ENCODE measurements at places on chromosomes 2 and 18.

- DNase-seq, result no peak
These were observed 64.7 kb upstream of the TLK1 start for GRCh38 chr2:171225302-171225980.

- DNase-seq, result no peak
These were observed 7.2 kb upstream of the CD226 start for GRCh38 chr18:69954719-69955480.

- DNase-seq, result no peak
These were observed 92.3 kb downstream of the STK39 start for GRCh38 chr2:168155046-168155445.

DNA sequence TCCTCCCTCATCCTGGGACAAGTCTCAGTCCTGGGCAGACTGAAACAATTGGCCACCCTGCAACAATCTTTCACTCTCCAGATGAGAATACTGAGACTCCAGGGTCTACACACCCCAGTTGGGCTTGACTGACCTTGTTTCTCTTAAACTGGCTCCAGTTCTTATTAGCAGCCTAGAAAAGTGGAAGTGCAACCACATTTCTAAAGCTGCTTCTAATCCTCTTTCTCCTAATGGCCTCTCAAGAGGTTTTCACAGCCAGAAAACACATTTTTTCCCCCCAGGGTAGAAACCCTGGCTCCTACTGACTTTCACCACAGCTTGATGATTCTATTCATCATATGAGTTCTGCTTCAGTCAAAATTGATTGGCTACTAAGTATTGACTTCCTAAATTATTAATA, 45.8 kb downstream of the SLC4A5 start:
- DNase-seq, result no peak

GRCh38 chr18:13494871-13495445, 231.4 kb downstream of the FAM210A start:
- DNase-seq, result no peak

DNA sequence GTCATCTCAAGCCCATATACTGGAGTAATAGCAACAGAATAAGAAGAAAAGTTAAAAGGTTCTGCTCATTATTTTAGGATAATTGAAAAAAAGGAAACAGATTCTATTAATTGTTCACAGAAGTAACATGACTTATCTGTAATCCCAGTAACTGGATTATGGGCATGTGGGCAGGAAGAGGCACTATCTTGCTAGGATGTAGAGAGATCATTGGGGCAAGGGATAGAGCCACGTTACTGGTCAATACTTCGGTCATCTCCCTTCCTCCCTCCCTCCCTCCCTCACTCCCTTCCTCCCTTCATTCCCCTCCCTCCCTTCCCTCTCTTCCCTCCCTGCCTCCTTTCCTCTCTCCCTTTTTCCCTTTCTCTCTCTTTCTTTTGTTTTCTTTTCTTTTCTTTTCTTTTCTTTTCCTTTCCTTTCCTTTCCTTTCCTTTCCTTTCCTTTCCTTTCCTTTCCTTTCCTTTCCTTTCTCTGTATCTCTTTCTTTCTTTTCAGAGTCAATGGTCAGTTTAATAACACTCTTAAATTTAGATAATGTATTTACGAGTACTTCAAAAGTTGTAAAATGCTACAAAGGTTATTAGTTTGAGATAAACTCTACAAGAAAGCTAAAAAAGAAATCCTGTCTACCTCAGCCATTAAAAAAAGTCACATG, 82.8 kb downstream of the FHOD3 start:
- DNase-seq, result no peak

GRCh38 chr2:205056151-205056561, 510.9 kb downstream of the PARD3B start:
- DNase-seq, result no peak

Measured in stimulated activated CD4-positive, alpha-beta T cell treated with anti-CD3 and anti-CD28 coated beads, Interleukin-12 subunit alpha, Interleukin-12 subunit beta, amount 100 ng/mL, for 48 hours (primary cell).